ENCODE measurements at places on chromosomes 12 and 14.

DNA sequence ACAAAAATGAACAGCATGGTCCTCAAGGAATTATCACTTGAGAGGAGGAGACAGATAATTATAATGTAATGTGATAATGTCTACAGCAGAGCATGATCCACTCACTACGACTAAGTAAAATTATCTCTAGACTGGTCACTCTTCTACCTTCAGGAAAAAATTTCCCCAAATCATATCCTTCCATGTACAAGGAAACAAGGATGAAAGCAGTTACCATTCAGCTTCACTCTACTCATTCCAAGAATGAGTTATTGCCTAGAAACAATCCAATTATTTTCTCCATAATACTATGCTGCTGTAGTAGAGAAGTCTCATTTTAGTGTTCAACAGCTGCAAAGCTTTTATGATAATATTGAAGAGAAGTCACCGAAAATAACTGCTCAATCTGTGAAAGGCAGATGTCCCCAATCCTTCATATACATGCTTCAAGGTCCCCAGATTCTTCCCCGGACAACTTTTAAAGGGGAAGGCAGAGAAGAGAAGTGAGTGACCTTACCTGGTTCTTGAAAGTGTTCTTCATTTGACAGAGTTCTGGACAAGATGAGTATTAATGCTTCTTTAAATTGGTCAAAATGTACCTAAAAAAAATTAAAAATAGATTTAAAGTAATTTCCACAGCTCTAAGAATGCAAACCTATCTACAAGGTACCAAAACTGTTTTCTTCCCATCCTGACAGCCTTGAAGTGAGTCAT lies 24.6 kb downstream of the NIN start:
- no peak for DNase-seq

- no peak for DNase-seq
Observed at GRCh38 chr14:76430017-76430416, 54.1 kb downstream of the ESRRB start.

DNA sequence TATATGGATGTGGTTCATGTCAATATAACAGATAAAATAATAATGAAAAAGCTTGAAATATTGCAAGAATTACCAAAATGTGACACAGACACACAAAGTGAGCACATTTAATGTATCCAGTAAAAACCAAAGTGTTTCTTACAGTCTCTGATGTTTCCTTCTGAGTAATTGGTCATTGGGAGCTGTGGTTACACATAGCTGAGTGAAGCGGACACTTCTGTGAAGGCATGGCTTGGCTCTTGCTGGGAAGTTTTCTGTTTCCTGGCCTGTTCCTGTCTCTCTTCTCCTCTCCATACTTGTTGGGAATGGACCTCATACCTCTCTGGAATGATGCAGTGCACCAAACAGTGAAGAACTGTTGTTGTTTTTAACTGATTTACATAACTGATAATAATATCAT lies 117.3 kb downstream of the BICD1 start:
- DNase-seq = no peak

DNA sequence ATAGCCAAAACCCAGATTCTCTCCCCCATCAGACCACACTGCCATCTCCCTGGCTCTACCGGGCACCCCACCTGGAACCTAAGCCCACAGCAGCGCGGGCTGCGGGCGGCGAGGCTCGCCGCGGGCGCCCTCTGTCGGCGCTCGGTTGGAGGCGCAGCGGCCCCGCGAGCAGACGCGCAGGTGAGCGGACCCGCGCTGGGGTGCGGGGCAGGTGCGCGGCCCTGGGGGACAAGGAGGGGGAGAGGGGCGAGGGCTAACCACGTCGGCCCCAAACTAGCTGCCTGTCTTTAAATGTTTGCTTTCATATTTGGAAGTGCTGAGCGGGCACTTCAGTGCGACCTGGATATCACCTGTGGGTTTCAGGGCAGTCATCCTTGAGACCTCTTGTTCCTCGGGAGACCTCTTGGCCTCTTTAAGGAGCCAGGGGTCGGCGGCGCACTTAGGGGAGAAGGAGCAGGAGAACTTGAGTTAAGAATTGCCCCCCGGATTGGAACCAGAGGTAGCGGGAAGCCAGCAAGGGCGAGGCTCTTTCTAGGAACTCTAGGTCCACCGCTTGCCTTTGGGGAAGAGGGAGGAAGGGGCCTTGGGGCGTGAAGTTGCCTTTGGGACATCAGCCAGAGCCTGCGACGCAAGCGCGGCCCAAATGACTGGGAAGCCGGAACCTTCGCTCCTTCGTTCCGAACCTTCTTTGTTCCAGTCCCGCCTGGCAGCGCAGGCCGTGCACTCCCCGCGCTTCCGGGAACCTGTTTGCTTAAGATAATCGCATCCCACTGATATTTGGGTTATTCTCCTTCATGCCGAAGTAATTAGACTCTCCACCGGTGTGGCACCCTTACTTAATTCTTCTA lies 78.7 kb downstream of the NEDD1 start:
- peak; percentile 78 for DNase-seq

- DNase-seq = no peak
Observed at GRCh38 chr14:50647753-50648152, 20.4 kb downstream of the SAV1 start.

DNA sequence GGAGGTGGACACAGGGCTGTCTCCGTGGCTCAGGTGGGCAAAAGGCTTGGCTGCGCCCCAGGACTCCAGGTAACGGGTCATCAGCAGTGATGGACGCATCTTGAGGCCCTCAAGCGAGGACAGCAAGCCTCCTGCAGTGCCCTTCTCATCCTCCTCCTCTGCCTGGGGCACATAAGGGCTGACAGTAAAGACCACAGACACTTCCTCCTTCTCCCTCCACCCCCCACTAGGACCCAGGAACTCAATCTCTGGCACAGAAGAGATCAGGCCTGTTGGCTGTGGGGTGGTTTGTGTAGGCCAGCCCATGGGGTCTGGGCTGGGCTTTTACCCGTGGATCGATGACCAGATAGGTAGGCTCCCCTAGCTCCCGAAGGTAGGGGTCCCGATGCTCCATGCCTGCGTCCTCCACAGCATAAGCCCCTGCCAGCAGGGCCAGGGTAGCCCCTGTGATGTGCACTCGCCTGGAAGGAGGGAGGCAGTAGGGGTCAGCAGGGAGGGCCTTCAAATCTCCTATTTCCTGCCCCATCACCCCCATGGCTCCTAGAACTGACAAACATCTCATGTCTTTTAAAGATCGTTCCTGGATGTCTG lies 5.7 kb downstream of the ADCY4 start:
- DNase-seq = no peak

GRCh38 chr12:16587514-16587913 lies 18.4 kb downstream of the LMO3 start:
- no peak for DNase-seq

DNA sequence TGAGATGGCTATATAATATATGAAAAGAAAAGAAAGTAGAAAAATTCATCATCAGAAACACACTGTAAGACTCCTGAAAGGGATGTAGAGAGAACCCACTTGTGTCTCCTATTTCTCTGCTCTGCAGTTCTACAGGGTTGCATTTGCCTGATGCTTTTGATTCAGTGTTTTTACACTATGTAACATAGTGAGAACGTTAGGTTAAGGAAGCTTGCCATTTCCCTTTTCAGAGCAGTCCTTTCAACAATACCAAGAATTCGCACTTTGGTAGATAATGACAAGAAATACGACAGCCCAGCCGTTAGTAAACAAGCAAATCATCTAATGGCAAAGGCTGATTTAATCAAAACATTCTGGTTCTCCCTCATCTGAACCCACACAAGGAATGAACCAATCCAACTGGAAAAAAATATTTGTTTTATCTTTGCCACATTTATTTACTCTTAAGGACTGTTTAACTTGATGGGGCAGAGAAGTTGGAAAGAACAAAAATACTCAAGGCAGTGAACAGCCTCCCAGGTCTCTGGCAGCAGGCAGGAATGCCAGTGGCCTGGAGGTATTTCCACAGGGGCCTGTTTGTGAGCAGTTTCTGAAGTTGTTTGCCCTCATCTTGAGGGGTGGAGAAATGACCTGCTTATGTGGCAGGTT lies 30.8 kb upstream of the SOCS2 start:
- no peak for DNase-seq

DNA sequence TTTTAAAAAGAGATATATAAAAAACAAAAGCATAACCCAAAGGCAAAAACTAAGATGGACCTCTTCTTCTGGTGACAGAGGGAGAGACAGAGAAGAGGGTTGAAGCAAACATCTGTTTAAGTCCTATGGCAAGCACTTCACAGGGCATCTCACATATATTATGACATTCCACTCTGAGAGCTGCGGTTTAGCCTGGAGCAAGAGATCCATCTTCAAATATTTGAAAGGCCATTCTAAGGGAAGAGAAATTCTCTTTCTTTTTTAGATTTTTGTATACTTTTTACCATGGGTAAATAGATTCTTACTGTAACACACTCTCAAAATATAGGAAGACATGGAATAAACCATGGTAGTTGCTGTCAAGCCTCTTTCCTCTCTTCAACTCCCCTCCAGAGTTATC lies 204.1 kb downstream of the GXYLT1 start:
- no peak for DNase-seq

- no peak for DNase-seq
Observed at GRCh38 chr12:66453844-66454243, 151.6 kb downstream of the HELB start.

- no peak for DNase-seq
Observed at GRCh38 chr12:65420941-65421340, 142.5 kb downstream of the MSRB3 start.

DNA sequence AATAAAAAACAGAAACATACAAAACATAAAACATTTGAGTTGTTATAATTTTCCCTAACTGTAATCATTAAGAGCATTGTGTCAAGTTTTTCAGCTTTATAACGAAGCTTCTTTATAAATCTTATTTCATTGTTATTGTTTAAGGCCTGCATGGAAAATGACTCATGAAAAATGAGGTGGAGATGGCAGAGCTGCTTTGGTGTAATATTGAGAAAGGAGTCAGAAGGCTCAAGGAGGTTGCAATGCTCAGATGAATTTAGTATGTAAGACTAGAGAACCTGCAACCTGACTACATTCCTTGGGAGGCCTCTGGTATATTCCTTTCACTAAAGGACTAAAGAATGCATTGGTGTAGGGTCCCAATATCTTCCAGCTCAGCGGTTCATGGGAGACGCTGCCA lies 61.5 kb downstream of the TMEM30B start:
- no peak for DNase-seq

DNA sequence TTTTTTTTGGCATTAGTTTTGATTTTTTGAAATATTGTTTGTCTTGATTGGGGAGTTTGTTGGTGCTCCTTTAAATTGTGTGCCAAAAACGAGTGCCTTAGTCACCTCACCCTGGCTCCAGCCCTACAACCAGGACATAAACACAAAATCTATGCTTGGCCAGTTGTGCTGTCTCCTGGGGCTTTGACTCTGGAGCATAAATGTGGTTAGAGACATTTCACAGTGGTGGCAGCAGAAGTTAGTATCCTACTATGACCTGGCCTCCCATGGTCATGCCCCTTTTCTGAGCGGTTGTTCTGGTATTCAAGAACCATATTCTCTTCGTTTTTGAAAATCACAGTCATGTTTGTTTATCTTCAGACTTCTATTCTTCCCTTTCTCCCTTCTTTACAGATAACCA lies 70.7 kb upstream of the PSMA6 start:
- no peak for DNase-seq

DNA sequence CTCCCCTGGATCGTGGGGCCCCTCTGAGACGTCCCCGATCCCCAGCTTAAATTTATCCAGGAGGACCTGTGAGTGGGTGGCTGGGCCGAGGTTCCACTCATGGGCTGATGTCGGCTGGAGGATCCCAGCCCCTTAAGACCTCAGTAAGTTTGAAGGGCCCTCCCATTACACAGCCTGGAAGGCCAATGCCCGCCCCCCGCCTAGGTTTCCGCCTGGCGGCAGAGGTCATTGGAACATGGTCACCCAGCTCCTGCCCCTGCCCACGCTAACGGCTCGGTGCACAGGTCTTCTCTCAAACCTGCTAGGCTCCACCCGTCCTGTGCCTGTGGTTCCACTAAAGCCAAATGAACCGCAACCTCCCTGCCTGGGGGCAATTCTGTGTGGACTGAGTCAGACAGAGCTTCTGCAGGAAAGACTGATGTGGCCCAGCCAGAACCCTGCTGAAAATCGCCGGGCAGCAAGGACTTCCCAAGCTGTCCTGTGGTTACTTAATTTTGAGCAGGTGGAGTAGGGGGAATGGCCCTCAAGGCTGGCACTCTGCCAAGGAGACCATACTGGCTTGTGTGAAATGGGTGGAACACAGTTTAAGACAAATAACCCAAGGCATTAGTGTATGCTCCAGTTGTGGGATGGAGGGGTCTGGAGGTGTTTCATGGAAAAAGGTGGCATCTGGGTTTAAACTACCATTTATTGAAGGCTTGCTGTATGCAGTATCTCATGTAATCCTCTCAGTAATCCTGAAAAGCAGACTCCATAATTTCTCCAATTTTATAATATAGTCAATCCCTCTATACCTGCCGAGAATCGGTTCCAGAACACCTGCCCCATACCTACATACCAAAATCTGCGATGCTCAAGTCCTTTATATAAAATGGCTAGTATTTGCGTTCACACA lies 903 bp upstream of the NT5DC3 start:
- DNase-seq = peak; percentile 61

DNA sequence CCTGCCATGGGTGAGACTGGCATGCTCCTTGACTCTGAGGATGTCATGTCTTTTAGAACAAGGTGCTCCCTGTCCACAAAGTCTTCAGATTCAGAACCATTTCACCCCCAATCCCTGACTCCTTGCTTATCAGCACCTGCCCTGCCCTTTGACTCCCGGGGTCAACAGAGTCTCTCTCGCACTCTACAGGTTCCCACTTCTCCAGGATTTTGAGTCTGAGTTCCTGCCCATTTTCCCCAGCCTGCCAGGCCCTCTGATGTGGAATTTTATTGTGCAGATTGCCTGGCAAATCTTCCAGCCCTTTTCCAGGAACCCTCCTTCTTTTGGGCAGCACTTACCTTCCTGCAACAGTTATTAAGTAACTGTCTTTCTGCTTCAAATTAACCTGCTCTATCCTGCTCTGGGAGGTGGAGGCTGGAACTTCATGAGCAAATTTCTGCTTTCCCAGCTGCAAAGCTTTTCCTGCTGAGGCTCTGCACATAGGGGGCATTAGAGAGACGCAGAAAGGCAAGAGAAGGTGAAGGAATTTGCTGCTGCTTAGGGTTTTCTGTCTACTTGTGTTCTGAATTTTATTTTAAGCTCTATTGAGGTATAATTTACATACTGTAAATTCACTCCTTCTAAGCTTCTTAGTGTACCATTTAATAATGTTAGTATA lies 259.1 kb downstream of the PCNX1 start:
- peak; percentile 55 for DNase-seq

- no peak for DNase-seq
Observed at GRCh38 chr12:124025661-124026060, 52.6 kb downstream of the ZNF664 start.

- no peak for DNase-seq
Observed at GRCh38 chr14:73233564-73233963, 3.7 kb upstream of the PAPLN start.

- DNase-seq = no peak
Observed at GRCh38 chr12:100138048-100138802, 4.4 kb downstream of the BLTP3B start.

Data from GM13976 (cell line).